ENCODE measurements at places on chromosomes 5 and 9. TPM values are rescaled to one million over a fixed set of nuclear protein-coding genes. Genes with fewer than 3 reads are reported as not detected.

DNA sequence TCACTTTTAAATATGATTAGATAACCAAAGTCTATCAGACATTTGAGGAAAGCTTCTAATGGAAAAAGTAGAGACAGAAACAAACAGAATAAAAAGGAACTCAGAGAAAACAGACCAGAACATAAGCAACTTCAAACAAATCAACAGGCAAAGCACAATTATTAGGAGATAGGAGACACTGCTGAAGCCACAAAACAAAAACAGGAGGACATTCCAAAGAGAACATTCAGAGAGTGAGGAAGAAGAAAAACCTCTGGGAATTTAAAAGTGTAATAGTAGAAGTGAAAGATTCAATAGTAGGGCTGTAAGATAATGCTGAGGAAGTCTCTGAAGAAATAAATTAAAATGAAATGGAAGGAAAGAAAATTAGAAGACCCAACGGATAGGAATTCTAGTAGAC is 83.2 kb upstream of the TBCA start:
- no peak overlapping the region for H3K4me3 ChIP-seq
- H3K27ac ChIP-seq = no peak overlapping the region
- peaks cover 30% of the 10 kb centered on the region for H3K27me3 ChIP-seq
- H3K36me3 ChIP-seq = no peaks in the 10 kb centered on the region
- ATAC-seq = no peak
- H3K4me1 ChIP-seq = no peaks in the 10 kb centered on the region

- no peak overlapping the region for H3K4me3 ChIP-seq
- ATAC-seq = no peak
- no peaks in the 10 kb centered on the region for H3K27me3 ChIP-seq
- H3K4me1 ChIP-seq = peaks cover 5% of the 10 kb centered on the region
- no peak overlapping the region for H3K27ac ChIP-seq
Measured at GRCh38 chr5:96149021-96149420, 187.4 kb upstream of the ELL2 start.

DNA sequence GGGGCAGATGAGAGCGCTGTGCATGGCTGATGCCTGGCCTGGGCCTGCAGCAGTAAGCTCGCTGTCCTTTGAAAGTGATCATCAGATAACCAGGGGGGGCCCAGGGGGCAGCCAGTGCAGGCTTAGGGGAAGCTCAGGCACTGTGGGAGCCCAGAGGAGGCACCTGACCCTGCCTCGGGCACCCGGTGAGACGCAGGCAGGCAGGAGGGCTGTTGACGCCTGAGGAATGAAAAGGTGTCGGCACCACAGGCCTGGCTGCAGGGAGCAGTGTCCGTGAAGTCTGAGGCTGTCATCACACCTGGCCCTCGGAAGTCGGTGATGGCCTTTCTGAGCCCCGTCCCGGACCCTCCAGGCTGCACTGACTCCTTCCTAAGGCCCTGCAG is 84.6 kb downstream of the RXRA start:
- H3K4me3 ChIP-seq = no peak overlapping the region
- H3K36me3 ChIP-seq = peaks cover 4% of the 10 kb centered on the region
- ATAC-seq = no peak
- no peaks in the 10 kb centered on the region for H3K27me3 ChIP-seq
- H3K27ac ChIP-seq = no peak overlapping the region
- H3K4me1 ChIP-seq = peaks cover 9% of the 10 kb centered on the region

DNA sequence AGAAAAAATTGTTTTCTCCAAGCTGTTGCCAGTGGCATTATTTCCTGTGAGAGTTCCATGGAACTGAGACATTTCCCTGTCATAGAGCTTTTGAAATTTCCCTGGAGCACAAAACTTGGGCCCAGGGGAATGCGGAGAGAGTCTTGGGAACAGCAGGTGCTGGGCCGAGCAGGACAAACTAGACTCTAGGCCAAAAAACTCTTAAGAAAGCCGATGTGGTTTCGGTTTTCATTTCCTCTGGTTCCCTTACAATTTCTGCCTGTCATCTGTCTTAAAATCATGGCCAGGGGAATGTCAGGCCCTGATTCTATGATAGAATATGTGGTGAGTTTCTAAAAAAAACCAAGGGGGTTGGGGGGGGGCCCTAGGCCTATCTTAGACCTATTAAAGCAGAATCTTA is 4.6 kb downstream of the SLC35A4 start:
- H3K27ac ChIP-seq = peak overlapping the region; percentile 89
- no peaks in the 10 kb centered on the region for H3K27me3 ChIP-seq
- H3K4me3 ChIP-seq = peak overlapping the region; percentile 73
- H3K4me1 ChIP-seq = peaks cover 23% of the 10 kb centered on the region
- H3K36me3 ChIP-seq = peaks cover 51% of the 10 kb centered on the region

Gene MED22
- 29.9 TPM for total RNA-seq

All from activated T-helper 17 cell treated with anti-CD3 and anti-CD28 coated beads, Interleukin-2, amount 50 U/mL, for 72 hours (primary cell).